ENCODE measurements at places on chromosomes 5 and 9. TPM values are rescaled to one million over a fixed set of nuclear protein-coding genes. Genes with fewer than 3 reads are reported as not detected.

DNA sequence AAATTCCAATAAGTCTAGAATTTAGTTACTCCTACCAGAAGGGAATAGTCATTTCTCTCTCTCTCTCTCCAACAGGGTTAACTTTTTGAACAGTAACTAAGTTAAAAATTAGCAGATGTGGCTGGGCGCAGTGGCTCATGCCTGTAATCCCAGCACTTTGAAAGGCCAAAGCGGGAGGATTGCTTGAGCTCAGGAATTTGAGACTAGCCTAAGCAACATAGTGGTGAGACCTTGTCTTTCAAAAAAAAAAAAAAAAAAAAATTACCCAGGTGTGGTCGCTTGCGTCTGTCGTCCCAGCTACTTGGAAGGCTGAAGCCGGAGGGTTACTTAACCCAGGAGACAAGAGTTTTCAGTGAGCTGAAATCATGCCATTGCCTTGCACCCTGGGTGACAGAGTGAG, 639.7 kb downstream of the PTPRD start:
- no peak overlapping the region for H3K4me3 ChIP-seq
- no peaks in the 10 kb centered on the region for H3K27me3 ChIP-seq

- H3K27me3 ChIP-seq, result no peaks in the 10 kb centered on the region
- DNase-seq, result no peak
- H3K27ac ChIP-seq, result no peak overlapping the region
- no peaks in the 10 kb centered on the region for H3K36me3 ChIP-seq
Measured at GRCh38 chr5:102600964-102601363, 102.2 kb upstream of the SLCO6A1 start.

DNA sequence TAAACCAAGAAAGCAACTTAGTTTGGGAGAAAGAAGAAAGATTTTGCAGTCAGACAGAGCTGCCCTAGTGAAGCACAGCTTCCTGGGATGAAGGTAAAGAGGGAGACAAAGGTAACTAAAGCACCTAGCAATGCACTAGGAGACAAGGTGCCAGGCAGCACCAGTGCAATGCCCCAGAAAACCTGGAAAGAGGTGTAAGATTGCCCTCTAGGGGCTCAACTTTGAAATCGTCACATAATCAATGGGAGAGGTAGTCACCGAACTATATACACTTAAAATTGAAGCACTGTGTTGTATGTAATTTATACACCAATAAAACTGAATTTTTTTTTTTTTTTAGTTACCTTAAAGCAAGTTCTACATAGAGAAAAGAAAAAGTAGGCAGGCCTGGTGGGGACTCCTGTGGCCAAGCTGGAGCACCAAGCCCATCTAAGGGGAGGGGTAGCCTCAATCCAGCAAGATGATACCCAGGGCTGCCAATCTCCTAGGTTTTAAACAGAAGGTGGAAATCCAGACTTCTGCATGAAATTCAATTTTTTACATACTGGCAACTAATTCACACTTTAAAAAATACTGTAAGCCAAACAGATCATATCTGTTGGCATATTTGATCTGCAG, 48.2 kb downstream of the CDK5RAP2 start:
- H3K27ac ChIP-seq, result no peak overlapping the region
- no peak for DNase-seq
- H3K27me3 ChIP-seq, result no peaks in the 10 kb centered on the region
- peaks cover 81% of the 10 kb centered on the region for H3K36me3 ChIP-seq
- H3K4me3 ChIP-seq, result no peak overlapping the region

Gene GRXCR2
- not detected for total RNA-seq

GRCh38 chr5:8714198-8714597, 831.7 kb downstream of the SEMA5A start:
- H3K27me3 ChIP-seq, result no peaks in the 10 kb centered on the region
- no peak overlapping the region for H3K27ac ChIP-seq
- no peak overlapping the region for H3K4me3 ChIP-seq
- no peak for DNase-seq

GRCh38 chr5:134247428-134248224, 21.8 kb upstream of the PPP2CA start:
- H3K27me3 ChIP-seq, result no peaks in the 10 kb centered on the region
- H3K36me3 ChIP-seq, result no peaks in the 10 kb centered on the region
- H3K4me1 ChIP-seq, result peaks cover 4% of the 10 kb centered on the region
- no peak overlapping the region for H3K27ac ChIP-seq

DNA sequence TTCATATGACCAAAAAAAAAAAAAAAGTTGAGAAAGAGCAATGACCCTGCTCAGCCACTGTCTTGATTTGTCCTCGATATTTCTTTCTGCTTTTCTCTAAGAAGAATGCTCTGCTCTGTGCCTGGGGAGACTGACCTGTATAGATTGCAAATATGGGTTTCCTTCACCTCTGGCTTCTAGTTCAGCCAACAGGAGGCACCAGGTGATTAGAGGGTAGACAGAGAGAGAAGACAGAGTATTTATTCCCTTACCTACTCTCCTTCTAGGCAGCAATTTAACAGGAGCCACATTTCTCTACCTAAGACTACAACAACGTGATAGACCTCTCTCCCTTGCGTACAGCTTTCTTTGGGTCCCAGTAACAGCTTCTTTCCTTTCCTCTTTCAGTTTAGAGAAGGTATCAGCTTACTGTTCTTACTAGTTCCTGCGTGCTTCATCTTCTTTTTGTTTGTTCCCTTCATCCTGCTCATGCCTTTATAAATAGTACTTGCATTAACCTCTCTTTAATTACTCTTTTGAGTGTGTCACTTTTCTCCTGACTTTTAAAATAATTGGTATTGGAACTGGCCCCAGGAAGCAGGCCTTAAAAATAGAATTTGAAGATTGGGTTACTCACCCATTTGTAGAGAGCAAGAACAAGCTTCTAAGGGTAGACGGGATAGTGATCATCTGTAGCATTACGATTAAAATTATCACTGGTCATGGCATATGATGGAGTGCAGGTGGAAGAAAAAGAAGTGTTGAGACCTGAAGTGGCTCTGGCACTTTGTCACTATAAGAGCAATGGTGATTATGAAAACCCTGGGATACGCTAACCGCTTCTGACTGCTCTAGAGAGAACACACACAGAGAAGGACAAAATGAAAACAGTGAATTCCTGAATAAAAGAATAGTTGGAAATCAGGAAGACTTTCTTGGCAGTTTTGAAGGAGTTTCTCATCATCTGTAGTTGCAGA, 161.2 kb upstream of the FSTL4 start:
- DNase-seq, result no peak
- peaks cover 6% of the 10 kb centered on the region for H3K27me3 ChIP-seq
- H3K36me3 ChIP-seq, result no peaks in the 10 kb centered on the region
- H3K27ac ChIP-seq, result no peak overlapping the region

DNA sequence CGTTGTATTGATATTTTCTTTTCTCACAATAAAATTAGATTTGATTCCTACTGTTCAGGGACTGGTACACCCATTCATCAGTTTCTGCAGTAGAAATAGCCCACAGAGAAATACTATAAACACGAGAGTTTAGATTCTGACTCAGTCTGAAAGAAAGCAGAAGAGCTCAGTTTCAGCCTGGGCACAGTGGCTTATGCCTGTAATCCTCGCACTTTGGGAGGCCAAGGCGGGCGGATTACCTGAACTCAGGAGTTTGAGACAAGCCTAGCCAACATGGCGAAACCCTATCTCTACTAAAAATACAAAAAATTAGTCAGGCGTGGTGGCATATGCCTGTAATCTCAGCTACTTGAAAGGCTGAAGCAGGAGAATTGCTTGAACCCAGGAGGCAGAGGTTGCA, 8.6 kb downstream of the ITK start:
- H3K27ac ChIP-seq, result no peak overlapping the region
- no peaks in the 10 kb centered on the region for H3K4me1 ChIP-seq
- no peak overlapping the region for H3K4me3 ChIP-seq

Gene FOXD4L6
- total RNA-seq, result not detected

- no peaks in the 10 kb centered on the region for H3K4me1 ChIP-seq
- no peak for DNase-seq
- no peaks in the 10 kb centered on the region for H3K36me3 ChIP-seq
- no peaks in the 10 kb centered on the region for H3K27me3 ChIP-seq
- H3K27ac ChIP-seq, result no peak overlapping the region
Measured at GRCh38 chr5:169429044-169429443, 128.1 kb upstream of the SLIT3 start.

Gene GRIN1
- total RNA-seq, result 0.11 TPM

Gene ZFP2
- 2.3 TPM for total RNA-seq

DNA sequence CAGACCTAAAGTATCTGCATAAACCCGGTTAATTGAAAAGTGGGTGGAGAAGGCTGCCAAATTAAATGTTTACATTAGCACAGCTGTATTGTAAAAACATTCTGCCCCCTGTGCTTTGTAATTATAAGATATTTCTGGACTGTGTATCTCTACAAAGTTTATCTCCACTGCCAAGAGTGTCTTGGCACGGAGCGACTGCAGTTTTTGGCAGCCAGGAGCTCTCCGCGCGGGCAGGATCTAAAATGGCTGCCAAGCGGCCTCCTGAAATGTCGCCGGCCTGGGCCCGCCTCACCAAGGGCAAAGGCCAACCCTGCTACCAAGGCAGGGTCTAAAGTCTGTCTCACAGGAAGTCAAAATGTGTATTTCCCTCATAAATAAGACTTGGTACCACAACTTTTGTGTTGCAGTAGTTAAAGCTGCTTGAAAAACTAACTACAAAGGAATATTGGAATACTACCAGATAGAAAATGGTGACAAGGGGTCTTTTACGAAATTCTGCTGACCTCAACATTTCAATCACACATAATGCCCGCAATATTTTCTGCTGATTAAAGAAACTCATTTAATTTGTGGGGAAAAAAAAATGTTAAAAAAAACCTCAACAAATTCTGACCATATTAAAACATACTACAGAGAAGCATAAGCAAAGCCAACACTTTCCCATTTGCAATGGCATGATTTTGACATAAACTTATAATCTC, 110.4 kb downstream of the NFIB start:
- no peaks in the 10 kb centered on the region for H3K27me3 ChIP-seq
- H3K36me3 ChIP-seq, result no peaks in the 10 kb centered on the region
- DNase-seq, result no peak
- no peak overlapping the region for H3K4me3 ChIP-seq

- H3K4me1 ChIP-seq, result no peaks in the 10 kb centered on the region
- H3K4me3 ChIP-seq, result no peak overlapping the region
- H3K27me3 ChIP-seq, result no peaks in the 10 kb centered on the region
Measured at GRCh38 chr5:58043032-58043945, 416.6 kb downstream of the PLK2 start.

DNA sequence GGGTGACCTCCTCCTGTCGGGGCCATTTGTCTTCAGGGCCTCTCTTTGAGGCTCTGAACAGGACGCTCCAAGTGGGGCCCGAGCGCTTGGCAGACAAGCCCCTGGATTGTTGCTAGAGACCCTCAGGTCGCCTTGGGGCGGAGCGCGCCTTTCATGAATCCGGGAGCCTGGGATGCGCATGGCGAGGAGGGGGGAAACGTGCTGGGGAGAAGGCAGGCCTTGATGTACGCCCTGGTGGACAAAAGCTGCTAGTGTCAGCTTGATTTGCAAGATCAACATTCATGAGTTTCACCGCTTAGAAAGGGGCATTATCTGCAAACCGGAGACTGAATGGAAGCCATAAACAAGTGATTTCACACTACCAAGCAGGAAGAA, 226.3 kb downstream of the SMARCA2 start:
- H3K36me3 ChIP-seq, result no peaks in the 10 kb centered on the region

- peaks cover 32% of the 10 kb centered on the region for H3K4me1 ChIP-seq
- no peak for DNase-seq
- H3K36me3 ChIP-seq, result no peaks in the 10 kb centered on the region
- H3K27me3 ChIP-seq, result peaks cover 55% of the 10 kb centered on the region
- peak overlapping the region; percentile 49 for H3K4me3 ChIP-seq
Measured at GRCh38 chr9:124045076-124045829, 33.7 kb downstream of the LHX2 start.

GRCh38 chr9:100534401-100534800, 43.5 kb upstream of the CAVIN4 start:
- no peak for DNase-seq
- H3K4me1 ChIP-seq, result no peaks in the 10 kb centered on the region
- H3K36me3 ChIP-seq, result peaks cover 3% of the 10 kb centered on the region

GRCh38 chr5:143248822-143249579, 154.5 kb downstream of the NR3C1 start:
- H3K36me3 ChIP-seq, result no peaks in the 10 kb centered on the region
- no peak for DNase-seq
- H3K27me3 ChIP-seq, result no peaks in the 10 kb centered on the region
- H3K4me3 ChIP-seq, result no peak overlapping the region
- H3K27ac ChIP-seq, result no peak overlapping the region
- H3K4me1 ChIP-seq, result peaks cover 15% of the 10 kb centered on the region

DNA sequence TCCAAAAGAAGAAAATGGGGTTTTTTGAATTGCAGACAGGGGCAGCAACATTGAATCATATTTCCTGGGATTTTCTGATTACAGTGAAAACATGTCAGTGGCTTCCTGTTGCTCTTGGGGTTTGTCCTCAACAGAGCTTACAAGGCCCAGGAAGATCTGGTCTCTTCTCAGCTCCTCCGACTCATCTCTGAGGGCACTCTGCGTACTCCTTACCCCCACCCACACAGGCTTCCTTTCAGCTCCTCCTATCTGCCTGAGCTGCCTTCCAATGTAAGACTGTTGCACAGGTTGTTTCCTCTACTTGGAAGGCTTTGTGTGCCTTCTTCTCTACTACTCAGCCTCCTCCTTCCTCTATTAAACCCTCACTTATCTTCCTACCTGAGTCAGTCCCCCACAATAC, 245.1 kb upstream of the MEF2C start:
- H3K27ac ChIP-seq, result no peak overlapping the region
- DNase-seq, result no peak
- no peaks in the 10 kb centered on the region for H3K36me3 ChIP-seq
- H3K27me3 ChIP-seq, result no peaks in the 10 kb centered on the region

DNA sequence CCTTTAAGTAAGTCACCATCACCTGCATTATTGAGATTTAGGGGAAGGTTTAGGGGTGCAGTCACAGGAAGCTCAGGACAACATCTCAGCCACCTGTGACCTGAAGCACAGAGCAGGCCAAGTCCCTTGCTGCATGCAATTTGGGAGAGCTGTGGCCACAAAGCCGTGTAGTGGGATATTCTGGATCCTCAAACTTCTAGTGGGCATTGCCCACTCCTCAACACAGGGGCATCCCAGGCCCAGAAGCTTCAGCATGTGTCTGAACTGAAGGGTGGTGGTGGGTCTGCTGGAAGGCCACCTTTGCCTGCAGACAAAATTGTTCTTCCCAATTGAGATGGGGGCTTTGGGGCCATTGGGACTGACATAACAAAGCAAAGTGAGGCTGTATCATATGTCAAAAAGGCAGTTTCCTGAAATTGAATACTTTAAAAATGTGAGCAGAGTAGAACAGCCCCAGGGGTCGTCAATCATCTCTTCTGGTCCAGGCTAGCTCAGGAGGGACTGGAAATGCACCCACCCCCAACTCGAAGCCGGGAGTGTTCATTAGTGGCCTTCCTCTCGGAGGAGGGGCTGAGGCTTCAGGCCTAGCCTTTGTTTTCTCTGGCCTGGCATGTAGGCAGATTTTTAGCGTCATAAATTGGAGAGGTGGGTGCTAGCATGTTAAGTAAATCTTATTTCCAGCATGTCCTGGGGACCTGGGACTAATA, 2.8 kb upstream of the GADD45G start:
- no peak overlapping the region for H3K4me3 ChIP-seq
- no peak overlapping the region for H3K27ac ChIP-seq
- H3K4me1 ChIP-seq, result peaks cover 36% of the 10 kb centered on the region
- no peaks in the 10 kb centered on the region for H3K27me3 ChIP-seq
- no peak for DNase-seq

Gene FAXDC2
- 31.1 TPM for total RNA-seq

Gene CDKN2B
- total RNA-seq, result 12.9 TPM

All from esophagus muscularis mucosa (tissue), 4 donors.